Trophoblast cell (in vitro differentiated cells and primary cell): ENCODE measurements at places on chromosomes 3 and 15.

GRCh38 chr15:71649894-71650293 is 160.5 kb upstream of the NR2E3 start:
- no peak for DNase-seq

DNA sequence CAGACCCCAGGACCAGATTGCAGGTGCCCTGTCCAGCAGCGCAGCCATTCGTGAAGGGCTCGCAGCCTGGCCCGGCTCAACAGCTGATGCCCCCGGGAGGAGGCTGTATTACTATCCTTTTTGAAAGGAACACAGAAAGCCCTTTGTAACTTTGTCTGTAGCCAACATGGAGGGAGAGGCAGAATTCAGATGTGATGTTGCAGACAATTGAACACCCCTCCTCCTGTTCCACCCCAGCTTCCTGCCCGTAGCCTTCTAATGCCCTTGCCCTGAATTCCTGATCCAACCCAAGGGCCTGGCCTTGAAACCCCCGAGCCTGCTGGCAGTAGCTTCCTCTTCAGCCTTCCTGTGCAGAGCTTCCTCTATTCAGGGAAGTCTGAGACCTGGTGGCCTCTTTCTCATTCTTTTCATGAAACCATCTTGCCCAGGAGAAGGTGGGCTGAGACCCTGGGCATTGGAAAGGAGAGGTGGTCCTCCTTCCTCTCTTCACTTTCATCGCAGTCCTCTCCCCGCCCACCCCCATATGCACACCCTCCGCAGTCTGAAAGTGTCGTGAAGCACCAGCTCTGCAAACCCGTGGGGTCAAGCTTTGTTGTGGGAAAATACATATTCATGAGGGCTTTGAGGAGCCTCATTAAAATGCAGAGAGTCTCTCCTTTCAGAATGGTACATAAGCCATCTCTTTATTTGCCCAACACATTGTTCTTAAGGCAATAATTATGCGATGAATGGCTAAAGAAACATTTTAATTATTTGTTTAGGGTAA is 109.2 kb downstream of the APBA2 start:
- no peak for DNase-seq

- peak; percentile 49 for DNase-seq
These were observed 70.1 kb downstream of the NCEH1 start for GRCh38 chr3:172640751-172641150.

GRCh38 chr15:59166166-59166565 is 40.5 kb upstream of the LDHAL6B start:
- DNase-seq, result no peak

DNA sequence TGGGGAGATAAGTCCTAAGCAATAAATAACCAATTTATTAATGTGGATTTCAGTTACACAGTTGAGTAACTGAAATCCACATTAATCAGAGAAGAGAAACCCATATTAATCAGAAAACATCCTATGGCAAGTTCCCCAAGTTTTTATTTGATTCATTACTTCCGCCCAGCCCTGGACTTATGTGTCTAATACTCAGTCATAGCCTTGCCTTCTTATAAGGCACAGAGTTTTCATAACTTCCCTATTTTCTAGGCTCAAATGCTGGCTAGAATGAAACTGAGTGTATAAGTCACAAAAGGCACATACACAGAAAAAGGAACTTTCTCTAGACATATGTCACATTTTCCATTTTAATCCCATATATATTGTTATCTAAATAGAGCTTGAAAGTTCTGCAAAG is 28.8 kb downstream of the CD47 start:
- peak; percentile 30 for DNase-seq

GRCh38 chr3:185733980-185734724 is 90.7 kb downstream of the IGF2BP2 start:
- DNase-seq, result peak; percentile 92

GRCh38 chr3:33360136-33360825 is 79.9 kb downstream of the UBP1 start:
- DNase-seq, result no peak
